ENCODE measurements at places on chromosomes 4 and X. TPM values are rescaled to one million over a fixed set of nuclear protein-coding genes. Genes with fewer than 3 reads are reported as not detected.

ANKRD50 gene
- 59.8 TPM for total RNA-seq

CXCL8 gene
- total RNA-seq: 23.3 TPM

PDLIM3 gene
- 62.4 TPM for total RNA-seq

DDX53 gene
- not detected for total RNA-seq

DCHS2 gene
- total RNA-seq: not detected

DCX gene
- total RNA-seq: not detected
